ENCODE measurements at places on chromosomes 11 and 22. TPM values are rescaled to one million over a fixed set of nuclear protein-coding genes. Genes with fewer than 3 reads are reported as not detected.
A peak's percentile ranks its signal among the peaks of the same experiment; 100 is the strongest.

- no peak for DNase-seq
Measured at GRCh38 chr22:30225220-30225927, 21.2 kb downstream of the LIF start.

DNA sequence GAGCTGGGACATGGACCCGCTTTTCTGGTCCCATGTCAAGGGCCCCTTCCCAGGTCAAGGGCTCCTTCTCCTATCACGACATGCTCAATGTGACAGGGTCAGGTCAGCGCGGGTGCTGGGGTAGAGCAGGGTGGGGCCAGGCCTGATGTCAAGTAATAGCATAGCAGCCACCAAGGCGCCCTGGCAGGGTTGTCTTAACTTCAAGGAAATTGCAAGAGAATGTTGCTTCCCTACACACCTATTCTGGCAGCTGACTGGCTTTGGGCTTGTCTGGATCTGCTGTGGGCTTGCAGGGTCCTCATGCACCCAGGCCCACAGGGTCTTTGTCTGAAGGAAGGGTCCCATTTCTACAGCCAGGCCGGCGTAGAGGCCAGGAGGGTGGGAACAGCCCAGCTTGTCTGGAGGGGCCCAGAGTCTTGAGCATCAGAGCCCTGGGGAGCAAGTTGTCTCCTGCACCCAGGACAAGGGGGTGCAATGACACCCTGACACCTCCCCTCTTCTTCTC, 71.4 kb downstream of the BUD13 start:
- DNase-seq = no peak

- no peak for DNase-seq
Measured at GRCh38 chr11:7977232-7977917, 9.8 kb upstream of the EIF3F start.

- no peak for DNase-seq
Measured at GRCh38 chr11:12403122-12403996, 26.0 kb downstream of the PARVA start.

- DNase-seq = peak; percentile 62
Measured at GRCh38 chr11:2269601-2270321, 627 bp downstream of the ASCL2 start.

DNA sequence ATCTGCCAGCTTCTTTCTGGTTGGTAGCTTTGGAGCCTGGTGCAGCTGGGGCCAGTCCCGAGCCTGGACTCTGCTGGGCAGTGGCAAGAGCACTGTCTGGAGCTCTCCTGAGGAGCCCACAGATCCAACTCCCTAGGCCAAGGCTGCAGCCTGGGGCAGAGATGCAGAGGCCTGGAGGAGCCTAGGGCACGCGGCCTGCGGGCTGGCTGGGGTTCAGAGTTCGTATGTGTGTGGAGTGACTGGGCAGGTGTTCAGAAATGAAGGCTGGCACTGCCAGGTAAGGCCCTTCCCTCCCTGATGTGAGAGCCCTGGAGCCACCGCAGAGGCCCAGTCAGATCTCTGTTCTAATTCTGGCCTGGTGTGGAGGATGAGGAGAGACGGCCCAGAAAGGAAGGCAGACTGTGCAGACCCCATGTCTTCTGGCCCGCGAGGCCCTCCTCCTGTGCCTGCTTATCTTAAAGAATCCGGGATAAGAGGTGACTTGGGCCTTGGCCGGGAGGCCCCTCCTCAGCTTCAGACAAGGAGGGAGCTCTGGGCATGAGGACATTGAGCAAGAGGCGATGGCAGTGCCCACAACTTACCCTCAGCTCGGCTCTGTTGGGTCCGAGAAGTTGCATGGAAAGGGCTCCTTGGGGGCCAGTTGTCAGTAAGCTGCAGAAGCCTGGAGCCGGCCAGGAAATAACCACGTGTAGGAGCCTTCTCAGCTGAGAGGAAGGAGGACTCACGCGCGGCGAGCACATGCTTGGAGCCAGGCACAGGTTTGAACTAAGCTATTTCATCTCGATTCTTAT, 62.2 kb upstream of the B3GAT1 start:
- no peak for DNase-seq

GRCh38 chr11:44437122-44437521, 127.2 kb upstream of the ALX4 start:
- no peak for DNase-seq

DNA sequence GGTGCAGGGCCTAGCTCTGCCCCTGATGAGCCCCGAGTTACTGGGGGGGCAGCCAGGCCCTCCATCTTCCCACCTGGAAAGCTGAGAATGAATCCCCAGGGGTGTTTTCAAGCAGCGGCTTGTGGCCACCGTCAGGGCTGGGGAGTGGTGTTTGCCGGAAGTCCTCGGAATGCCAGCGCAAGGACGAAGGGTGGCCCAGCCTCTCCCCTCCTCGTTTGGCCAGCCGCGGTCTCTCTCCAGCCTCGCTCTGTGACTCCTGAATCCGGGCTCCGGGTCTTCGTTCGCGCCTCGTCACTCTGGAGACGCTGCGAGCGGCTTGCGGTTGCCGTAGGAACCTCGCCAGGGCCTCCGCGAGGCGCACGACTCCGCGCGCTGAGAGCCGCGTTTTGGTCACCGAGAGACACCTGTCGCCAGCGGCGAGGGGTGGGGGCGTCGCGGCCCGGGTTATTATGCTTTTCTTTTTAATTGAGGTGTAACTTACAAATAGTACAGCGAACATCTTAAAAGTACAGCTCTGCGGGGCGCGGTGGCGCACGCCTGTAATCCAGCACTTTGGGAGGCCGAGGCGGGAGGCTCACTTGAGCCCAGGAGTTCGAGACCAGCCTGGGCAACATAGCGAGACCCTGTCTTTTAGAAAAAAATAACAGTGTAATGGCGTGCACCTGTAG, 6.3 kb upstream of the KDELR3 start:
- peak; percentile 70 for DNase-seq

Gene HIC2
- 5.1 TPM for total RNA-seq

Gene CEND1
- total RNA-seq = 0.20 TPM

Gene PRRG4
- total RNA-seq = 0.30 TPM
